ENCODE measurements at places on chromosomes 1 and 21. TPM values are rescaled to one million over a fixed set of nuclear protein-coding genes. Genes with fewer than 3 reads are reported as not detected.

AADACL4 gene
- total RNA-seq = not detected

DDX20 gene
- 15.9 TPM for total RNA-seq

SPRTN gene
- total RNA-seq = 7.4 TPM

HTR1D gene
- not detected for total RNA-seq

CR1L gene
- total RNA-seq = not detected

PLPPR4 gene
- total RNA-seq = not detected

EBNA1BP2 gene
- 97.5 TPM for total RNA-seq

IGSF21 gene
- total RNA-seq = not detected

OR6K3 gene
- total RNA-seq = not detected

KMO gene
- total RNA-seq = not detected

OR2G6 gene
- not detected for total RNA-seq

RNF223 gene
- total RNA-seq = not detected

PCNX2 gene
- 17.8 TPM for total RNA-seq

TCP10L gene
- total RNA-seq = 0.65 TPM

ACTA1 gene
- total RNA-seq = not detected

DYNLT4 gene
- total RNA-seq = 0.40 TPM

HSPA6 gene
- 0.48 TPM for total RNA-seq

CACNA1S gene
- total RNA-seq = not detected

LRRC8D gene
- total RNA-seq = 17.7 TPM

VANGL2 gene
- not detected for total RNA-seq

MYOG gene
- total RNA-seq = not detected

PKLR gene
- total RNA-seq = not detected

DMBX1 gene
- total RNA-seq = 0.10 TPM

ARHGEF10L gene
- not detected for total RNA-seq

TSTD1 gene
- 77.7 TPM for total RNA-seq

PCBP3 gene
- 6.6 TPM for total RNA-seq

ZNF684 gene
- total RNA-seq = 4.8 TPM

SERPINC1 gene
- total RNA-seq = not detected

LEFTY1 gene
- total RNA-seq = 0.19 TPM

TMEM200B gene
- 1.5 TPM for total RNA-seq

IQGAP3 gene
- total RNA-seq = 19.3 TPM

NECTIN4 gene
- total RNA-seq = not detected

DNALI1 gene
- not detected for total RNA-seq

ZNF695 gene
- 0.99 TPM for total RNA-seq

EDARADD gene
- total RNA-seq = 4.8 TPM

TGFB2 gene
- not detected for total RNA-seq

OR2L2 gene
- 0.07 TPM for total RNA-seq

RAB25 gene
- 0.56 TPM for total RNA-seq

PODN gene
- total RNA-seq = not detected

MTMR11 gene
- total RNA-seq = 2.2 TPM

REG4 gene
- not detected for total RNA-seq
